ENCODE measurements at places on chromosomes 12 and 14. TPM values are rescaled to one million over a fixed set of nuclear protein-coding genes. Genes with fewer than 3 reads are reported as not detected.
A peak's percentile ranks its signal among the peaks of the same experiment; 100 is the strongest.

Gene HCAR1
- 0.33 TPM for total RNA-seq

GRCh38 chr12:115440438-115440837, 756.5 kb upstream of the TBX3 start:
- no peak for DNase-seq

Gene KIF5A
- total RNA-seq = 0.15 TPM

- DNase-seq = no peak
Measured at GRCh38 chr12:131928080-131928710, 881 bp upstream of the PUS1 start.

DNA sequence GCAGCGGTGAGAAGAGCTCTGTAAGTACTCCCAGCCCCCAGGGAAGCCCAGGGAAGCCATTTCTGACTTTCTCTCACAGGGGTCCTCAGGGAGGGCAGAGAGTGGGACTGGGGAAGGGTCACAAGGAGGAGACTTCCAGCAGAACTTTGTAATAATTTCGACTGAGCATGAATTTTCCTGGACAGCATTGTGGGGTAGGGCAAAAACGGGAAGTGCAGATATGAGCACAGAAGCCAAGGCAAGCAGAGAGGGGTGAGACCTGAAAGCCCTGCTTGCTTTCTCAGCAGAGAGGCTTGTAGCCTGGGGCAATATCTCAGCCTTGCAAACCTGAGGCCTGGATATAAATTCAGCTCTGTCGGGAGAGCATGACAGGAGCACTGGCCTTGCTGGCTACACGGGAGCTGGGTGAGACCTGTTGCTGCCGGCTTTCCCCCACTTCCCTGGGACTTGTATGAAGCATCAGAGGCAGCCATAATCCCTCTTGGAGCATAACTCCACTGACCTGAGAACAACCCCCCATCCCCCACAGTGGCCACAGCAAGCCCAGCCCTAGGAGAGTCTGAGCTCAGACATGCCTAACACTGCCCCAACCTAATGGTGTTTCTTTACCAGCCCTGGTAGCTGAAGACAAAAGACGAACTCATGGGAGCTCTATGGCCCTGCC, 9.8 kb upstream of the IQSEC3 start:
- DNase-seq = no peak

GRCh38 chr12:94121886-94122285, 26.5 kb upstream of the PLXNC1 start:
- no peak for DNase-seq

Gene SCN8A
- total RNA-seq = 0.67 TPM

DNA sequence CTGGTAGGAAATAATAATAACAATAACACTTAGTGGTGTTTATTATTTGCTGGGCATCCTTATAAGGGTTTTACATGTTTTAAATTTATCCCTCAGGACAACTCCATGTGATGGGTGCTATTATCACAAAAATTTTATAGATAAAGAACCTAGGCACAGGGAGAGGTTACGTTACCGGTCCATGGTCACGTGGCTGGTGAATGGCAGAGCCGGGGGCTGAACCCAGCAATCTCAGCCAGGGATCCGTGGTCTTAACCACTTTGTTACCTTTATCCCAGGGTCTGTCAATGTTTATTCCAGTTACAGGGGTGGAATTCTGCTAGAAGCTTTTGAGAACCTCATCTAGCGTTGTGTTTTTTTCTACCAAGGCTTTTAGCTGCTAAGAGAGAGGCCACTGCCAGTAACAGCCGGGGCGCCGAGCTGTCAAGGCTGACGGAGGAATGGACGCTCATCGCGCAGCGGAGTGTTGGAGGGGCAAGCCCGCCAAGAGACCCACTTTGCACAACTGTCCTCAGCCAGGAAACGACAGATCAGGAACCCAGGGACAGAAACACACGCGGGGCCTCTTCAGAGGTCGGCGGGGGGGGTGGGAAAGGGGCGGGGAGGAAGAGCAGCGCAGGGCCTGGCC, 418 bp downstream of the AMN1 start:
- no peak for DNase-seq

- no peak for DNase-seq
Measured at GRCh38 chr12:131962069-131962468, 12.3 kb downstream of the EP400 start.

GRCh38 chr12:103930787-103931735, 851 bp downstream of the HSP90B1 start:
- peak; percentile 69 for DNase-seq

- DNase-seq = peak; percentile 92
Measured at GRCh38 chr12:109020796-109021380, at the start of gene SVOP. SVOP (minus strand) TSS chr12:109021068; CDS start chr12:109020868, 200 bp downstream.

- no peak for DNase-seq
Measured at GRCh38 chr12:110513842-110514241, 11.7 kb downstream of the RAD9B start.

DNA sequence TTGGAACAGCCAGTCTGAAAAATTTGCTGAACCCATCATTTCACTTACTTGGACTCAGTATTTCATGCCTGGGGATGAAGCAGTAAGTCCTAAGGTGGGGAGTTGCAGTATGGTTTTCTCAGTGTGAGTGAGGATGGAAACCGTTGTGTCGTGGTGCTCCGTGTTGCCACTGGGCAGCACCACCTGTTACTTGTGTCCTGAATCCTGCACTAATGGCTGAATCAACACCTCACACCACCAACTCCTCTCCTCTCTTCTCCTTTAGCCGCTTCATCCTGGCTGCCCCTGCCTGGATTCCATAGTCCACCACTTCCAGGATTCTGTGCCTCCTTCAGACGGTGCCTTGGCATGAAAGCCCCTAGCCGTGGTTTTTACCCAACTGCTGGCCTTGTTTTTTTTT, 3.0 kb upstream of the EP400 start:
- DNase-seq = no peak

- no peak for DNase-seq
Measured at GRCh38 chr12:126644236-126645020, 1579.2 kb downstream of the AACS start.

GRCh38 chr14:29163109-29163508, 396.5 kb downstream of the FOXG1 start:
- DNase-seq = no peak
